ENCODE measurements at places on chromosomes 16 and 17. TPM values are rescaled to one million over a fixed set of nuclear protein-coding genes. Genes with fewer than 3 reads are reported as not detected.

DNA sequence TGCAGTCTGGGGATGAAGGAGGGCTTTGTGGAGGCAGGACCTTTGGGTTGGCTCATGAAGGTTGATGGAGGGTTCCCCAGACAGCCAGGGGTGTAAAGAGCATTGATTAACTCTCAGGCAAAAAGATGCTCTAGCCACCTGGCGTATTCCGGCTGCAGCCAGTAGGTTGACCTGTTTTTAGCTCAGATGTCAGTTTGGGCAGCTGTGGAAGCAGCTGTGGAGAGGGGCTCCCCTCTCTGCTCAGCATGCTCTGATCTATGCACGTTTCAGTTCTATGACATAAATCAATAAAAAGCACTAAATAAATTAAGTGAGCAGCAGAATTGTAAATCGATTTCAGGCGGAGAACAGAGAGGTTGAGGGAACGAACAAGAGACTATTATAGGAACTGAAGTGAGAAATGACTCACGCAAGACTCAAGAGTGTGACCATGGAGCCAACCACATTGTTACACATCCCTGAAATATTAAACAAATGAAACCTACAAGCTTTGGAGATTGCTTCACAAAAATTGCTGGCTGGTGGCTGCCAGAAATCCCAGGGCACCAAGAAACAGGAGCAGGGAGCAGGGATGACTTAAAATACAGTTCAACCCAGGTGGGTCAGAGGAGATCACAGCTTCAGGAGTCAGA, 111.9 kb downstream of the GSG1L start:
- DNase-seq: peak; percentile 43

- DNase-seq: no peak
These were observed 103.6 kb downstream of the GSG1L start for GRCh38 chr16:27959914-27960313.

DNA sequence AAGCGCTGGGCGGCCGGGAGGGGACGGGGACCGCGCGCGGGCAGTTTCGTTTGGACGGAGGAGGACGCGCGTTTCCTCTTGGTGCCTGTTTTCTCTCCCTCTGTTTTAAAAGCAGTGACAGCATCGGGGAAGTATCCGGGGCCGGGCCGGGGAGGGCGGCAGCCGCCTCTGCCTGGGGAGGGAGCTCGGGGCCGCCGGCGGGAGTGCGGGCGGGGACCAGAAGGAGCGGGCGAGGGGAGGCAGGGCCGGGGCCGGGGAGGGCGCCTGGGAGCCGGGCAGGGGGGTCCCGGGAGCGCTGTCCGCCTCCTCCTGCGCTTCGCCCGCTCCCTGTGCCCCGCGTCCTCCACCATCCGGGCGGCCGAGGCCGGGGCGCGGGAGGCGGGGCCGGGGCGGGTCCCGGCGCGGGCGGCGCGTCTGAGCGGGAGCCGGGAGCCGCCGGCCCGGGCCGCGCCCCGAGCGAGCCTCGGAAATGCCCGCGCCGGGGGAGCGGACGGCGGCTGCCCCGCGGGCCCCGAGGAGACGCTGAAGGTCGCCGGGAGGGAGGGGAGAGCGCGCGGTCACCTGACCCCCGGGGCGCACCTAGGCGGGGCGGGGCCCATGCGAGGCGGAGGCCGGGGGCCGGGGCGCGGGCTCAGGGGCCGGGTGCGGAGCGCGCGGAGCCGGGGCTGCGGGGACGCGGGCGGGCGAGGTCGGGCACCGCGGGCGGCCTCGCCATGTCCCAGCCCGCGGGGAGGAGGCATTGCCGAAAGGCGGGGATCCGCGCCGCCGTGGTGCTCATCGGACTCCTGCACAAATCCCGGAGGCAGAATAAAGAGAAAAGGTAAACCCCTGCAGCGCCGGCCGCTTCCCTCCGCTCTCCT, 57.3 kb downstream of the RAP1GAP2 start:
- DNase-seq: peak; percentile 49

BCO1 gene
- not detected for polyA plus RNA-seq

DNA sequence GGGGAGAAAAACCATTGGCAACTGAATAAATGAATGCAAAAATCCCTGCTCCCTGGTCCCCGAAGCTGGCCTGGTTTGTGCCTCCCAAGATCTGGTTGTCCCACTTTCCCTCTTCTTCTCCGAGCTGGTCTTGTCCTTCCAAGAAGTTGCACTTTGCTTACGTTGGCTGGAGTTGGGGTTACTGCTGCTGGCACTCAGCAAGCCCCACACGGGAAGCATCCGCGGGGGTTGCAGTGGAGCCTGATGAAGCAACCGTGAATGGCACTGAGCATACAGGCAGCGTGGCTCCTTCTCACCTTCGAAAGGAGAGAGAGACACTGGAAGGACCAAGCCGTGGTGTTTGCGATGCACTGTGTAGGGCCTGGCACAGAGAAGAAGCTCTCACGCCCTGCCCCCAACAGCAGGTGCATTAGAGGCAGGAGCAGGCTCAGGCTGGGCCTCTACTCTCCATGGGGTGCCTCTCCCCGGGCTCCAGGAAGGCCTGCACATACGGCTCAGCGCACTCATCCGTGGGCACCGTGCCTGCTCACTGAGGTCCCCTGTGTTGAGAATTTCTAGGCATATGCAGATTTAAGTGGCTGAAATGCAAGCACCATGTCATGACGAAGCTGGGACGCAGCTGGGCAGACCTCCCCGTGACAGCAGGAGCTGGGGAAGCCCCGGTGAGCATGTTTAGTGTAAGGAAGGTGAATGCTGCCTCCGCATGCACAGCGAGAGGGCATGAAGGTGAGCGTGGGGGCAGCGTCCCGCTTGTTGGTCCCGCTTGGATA, 12.1 kb downstream of the CA5A start:
- DNase-seq: no peak

CSH1 gene
- not detected for polyA plus RNA-seq

DNA sequence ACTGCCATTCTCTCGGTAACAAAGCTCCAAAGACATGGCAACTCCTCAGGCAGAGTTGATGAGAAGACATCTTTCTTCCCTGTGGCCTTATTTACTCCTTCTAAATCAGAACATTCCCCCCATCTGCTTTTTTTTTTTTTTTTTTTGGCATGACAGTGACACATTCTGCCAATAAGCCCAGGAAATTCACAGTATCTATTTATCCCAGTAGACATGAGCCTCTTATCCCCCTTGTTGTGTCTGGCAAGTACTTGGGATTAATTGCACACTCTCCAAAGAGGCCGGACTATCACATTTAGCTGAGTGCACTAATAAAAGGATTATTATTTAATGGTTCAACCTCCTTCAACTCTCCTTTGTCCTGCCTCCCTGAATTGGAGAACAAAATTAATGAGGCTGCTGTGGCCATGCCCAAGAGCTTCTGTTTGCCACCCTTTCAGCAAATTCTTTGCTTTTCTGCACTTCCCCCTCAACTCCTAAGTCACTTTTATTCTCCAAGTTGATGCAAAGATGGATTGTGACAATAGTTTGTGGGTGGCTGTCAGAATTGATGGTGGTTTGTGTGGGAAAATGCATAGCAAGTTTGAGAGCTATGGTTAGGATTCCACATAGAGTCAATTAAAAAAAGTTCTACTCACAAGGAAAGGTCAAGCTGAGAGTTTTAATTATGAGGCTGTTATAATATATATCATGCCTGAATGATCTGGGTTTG, 47.2 kb downstream of the GPR139 start:
- no peak for DNase-seq

ABCA6 gene
- not detected for polyA plus RNA-seq

SBK1 gene
- polyA plus RNA-seq: 0.03 TPM

GRCh38 chr16:15530085-15530484, 95.7 kb downstream of the BMERB1 start:
- DNase-seq: no peak

DNA sequence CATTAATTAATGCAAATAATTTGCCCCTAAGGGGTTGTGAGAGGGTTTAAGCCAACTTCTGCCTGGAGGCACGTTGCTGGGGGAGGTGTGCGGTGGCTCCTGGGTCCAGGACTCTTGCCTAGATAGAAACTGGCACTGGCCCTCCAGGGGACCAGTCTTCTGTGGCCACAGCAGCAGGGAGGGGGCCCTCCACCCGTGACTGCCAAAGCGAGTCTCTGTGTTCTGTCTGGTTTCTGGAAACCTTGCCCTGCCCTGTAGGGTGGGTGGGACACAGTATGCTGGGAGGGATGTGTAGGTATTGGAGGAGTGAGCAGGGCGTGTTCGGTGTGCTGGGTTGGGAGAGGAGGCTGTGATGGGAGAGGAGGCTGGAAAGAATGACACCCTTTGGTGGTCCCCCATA, 78.8 kb downstream of the TBC1D16 start:
- DNase-seq: no peak

DNA sequence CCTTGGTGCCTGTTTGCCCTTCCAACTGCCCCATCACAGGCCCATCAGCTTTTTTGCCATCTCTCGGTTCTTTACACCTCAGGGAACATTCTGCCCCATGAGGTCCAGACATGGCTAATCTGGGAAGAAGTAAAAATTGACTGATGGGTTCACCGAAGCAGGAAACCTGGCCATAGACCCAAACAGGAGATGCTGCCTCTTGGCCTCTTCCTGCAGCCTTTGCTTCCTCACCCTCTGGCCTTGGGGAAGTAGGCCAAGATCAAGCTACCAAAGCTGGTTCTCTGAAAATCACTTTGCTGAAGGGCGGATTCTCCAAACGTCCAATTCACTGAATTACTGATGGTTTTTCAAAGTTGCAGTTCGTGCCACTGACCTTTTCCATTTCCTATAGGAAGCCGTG, 56.1 kb downstream of the ARSG start:
- DNase-seq: no peak

DNA sequence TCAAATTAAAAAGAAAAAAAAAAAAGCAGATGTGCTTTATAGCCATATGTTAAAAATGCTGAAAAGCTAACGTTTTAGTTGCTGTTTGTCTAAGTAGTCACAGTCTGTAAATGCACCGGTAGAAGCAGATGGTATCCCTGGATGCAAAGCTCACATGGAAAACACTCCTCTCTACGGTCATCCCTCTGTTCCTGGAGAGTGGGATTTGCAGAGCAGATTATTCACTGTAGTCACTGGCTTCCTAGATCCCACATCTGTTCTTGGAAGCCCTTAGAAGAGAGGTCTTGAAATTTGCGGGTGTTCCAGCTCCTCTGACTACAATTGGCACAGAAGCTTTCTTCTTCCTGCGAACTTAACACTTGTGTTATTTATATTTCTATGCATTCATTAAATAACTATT, 186.6 kb downstream of the PMP22 start:
- DNase-seq: no peak

MYL11 gene
- 1.1 TPM for polyA plus RNA-seq

DNA sequence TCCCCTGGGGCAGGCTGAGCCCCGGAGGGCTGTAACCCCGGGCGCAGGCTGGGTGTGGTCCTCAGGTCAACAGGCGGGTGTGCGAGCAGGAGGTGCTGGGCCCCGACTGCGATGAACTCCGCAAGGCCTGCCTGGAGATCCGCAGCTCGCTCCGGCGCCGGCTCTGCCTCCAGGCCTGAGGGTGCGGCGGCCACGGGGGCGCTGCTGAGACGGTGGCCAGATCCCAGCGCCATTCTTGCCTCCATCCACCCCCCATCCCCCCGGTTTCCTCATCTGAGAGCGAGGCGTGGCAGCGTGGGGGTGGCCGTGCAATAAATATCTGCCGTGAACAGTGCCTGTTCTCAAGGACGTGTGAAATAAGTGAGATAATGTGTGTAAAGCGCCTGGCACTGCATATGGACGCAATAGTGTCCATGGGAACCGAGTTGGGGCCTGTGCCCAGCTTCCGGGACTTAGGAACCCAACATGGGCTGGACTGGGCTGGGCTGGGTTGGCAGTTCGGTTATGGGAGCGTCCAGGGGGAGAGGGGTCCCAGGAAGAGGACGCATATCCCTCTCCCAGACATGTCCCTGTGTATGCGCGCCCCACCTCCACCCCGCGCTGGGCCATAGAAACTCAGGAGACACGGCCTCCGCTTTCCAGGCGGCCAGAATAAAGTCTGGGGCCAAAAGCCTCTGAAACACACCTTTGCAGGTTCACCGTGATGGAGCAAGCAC, 15.0 kb downstream of the ZNF213 start:
- peak; percentile 42 for DNase-seq

GRCh38 chr17:14871921-14872320, 393.2 kb downstream of the PMP22 start:
- DNase-seq: peak; percentile 69

CCL14 gene
- polyA plus RNA-seq: not detected

P2RX1 gene
- polyA plus RNA-seq: not detected

Measured in IMR-90 (cell line).